ENCODE measurements at places on chromosomes 2 and 18. TPM values are rescaled to one million over a fixed set of nuclear protein-coding genes. Genes with fewer than 3 reads are reported as not detected.
A peak's percentile ranks its signal among the peaks of the same experiment; 100 is the strongest.

HOXD11 gene
- total RNA-seq: not detected

DNA sequence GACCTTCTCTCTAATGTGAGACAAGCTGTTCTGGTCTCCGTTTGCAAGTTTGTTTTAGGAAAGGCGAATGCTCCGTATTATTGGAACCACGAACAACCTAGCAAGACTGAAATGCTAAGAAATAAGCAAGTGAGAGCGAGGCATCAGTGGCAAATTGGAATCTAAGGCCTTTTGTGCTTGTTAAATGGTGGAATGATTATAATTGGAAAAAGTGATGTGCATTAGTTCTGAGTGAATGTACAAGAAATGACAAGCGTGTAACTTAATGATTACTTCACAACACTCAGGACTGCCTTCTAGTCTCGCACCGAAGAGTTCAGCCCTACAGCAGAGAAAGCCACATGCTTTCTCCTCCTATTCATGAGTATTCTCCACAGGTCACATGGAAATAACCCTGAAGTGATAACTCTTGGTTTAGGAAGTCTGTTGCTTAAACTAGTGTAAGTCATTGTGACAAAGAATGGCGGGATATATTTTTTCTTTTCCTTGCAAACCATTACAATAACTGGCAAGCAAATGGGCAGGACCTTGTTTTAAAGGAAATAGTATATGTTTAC is 392.2 kb upstream of the FIGN start:
- DNase-seq: no peak

DNA sequence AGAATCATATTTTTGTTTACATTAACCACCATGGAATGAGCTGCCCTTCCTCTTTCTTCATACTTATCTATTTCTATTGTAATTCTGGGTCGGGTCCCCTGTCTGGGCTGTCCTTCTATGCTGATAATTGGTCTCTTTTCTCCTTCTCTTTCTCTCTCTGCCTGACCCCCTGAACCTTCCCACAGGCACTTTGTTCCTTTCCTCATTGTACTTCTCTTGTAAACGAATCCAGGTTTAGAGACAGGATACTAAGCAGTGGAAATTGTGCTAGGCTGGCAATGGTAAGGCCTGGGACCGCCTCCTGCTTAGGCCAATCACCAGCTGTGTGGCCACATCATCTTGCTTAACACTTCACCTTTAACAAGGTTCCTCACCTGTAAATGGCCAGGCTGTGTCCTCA is 137.0 kb downstream of the ZNF532 start:
- DNase-seq: no peak

DNA sequence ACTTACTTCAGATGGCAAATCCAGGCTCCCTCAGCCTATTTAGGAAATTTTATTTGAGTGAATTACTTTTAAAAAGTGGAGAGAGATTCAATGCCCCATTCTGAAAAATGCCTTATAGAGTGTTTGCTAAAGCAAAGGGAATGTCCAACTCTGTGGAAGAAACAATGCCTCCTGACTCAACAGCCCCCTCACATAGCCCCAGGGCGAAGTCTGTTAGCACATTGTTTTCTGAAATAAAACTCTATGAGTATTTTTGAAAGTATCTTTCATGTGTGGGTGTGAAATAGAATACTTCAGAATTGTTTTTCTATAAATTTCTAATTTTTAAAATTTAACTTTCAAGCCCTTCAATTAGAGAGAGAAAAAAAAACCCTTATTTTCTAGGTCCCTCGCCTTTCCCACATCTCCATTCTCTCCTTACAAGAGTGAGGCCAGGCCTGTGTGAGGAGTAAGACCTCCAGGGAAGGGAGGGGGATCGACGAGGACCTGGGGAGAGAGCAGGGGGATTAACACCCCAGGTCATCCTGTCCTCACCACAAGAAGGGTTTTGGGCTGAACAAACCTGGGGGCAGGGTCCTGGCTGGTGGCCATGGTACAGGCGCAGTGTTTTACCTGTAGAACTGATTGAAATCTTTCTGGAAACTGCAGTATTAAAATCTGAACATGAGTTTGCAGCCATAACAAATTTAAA is 141.4 kb downstream of the SNTG2 start:
- no peak for DNase-seq

DNA sequence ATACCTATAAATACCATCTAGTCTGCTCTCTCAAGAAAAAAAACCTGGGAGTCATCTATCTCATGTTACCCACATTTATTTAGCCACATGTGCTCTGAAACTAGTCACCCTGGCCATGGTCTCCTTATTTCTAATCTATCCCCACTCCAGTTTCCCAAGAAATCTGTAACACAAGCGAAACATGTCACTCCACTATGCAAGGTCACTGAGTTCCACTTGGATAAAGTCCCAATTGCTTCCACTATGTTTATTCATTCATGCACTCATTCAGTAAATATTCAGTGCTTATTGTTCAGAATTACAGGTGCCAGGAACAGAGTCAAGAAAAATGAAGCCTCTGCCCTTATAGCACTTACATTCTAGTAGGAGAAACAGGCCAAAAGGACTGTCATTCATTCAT is 369.4 kb upstream of the CYRIA start:
- DNase-seq: no peak

GRCh38 chr2:240997856-240998705 is at the start of gene SNED1:
TSS of gene SNED1 (plus strand) at chr2:240998618. CDS start at chr2:240998838, 220 bp downstream.
- peak; percentile 99 for DNase-seq

GRCh38 chr2:230631470-230631869 is 81.2 kb upstream of the CAB39 start:
- no peak for DNase-seq

DNA sequence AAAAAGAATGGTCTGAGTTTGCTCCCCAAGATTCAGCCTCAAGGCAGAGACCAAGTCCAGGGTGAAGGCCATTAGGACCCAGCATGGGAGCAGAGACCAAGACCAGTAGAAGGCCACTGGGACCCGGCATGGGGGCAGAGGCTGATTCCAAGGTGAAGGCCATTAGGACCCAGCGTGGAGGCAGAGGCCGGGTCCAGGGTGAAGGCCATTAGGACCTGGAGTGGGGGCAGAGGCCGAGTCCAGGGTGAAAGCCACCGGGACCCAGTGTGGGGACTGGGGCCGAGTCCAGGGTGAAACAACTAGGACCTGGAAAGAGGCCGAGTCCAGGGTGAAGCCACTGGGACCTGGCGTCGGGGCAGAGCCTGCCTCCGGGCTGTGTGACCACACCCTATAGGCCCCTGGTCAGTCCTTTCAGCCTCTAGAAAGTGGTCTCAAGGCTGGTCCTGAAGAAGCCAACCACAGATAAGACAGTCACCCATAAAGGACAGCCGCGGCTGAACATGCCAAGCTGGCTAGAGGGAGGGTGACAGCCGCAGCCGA is 113.8 kb upstream of the SALL3 start:
- no peak for DNase-seq

TLX2 gene
- under 0.01 TPM for total RNA-seq

SERPINB13 gene
- not detected for total RNA-seq

GRCh38 chr2:76075126-76075525 is 364.4 kb upstream of the GCFC2 start:
- peak; percentile 9 for DNase-seq

DNA sequence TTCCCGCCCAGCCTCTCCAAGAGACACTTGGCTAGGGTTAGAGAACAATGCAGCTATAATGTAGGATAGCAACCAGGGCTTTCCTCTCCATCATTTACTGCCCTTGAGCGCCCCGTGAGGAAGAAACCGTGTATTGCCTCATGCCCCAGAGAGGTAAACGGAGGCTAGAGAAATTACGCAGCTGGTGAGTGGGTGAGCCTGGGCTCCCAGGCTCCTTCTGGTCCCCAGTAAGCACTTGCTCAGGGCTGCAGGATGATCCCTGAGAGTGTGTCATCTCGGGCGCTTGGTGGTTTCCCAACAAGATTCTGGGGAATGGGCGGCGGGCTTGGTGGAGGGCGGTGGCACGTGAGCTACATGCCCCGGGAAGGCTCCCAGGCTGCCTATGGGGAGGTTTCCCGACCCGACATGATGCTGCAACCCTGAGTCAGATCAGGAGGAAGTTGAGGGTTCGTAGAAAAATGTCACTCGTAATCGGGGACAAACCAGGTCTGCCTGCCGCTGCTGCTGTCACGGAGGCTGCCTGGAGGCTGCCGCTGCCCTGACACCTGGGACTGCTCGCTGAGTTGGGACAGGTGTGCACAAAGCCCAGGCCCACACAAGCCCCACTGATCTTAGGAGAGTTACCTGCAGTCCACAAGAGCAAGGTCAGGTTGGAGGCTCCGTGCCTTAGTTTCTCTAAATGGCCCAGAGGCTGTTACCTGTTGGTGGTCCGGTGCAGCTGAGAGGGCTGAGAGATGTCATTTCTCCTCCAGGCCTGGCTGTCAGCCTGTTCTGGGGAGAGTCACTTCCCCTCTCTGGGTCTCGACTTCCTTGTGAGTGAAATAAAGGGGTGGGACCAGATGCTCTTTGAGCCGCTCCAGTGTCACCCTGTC is at the start of gene GPR55:
Gene GPR55 (minus strand): TSS at position 773 of the 872 bp plus-strand sequence. CDS start 14,280 bp downstream, outside the sequence.
- DNase-seq: no peak

MAB21L4 gene
- total RNA-seq: not detected

DNA sequence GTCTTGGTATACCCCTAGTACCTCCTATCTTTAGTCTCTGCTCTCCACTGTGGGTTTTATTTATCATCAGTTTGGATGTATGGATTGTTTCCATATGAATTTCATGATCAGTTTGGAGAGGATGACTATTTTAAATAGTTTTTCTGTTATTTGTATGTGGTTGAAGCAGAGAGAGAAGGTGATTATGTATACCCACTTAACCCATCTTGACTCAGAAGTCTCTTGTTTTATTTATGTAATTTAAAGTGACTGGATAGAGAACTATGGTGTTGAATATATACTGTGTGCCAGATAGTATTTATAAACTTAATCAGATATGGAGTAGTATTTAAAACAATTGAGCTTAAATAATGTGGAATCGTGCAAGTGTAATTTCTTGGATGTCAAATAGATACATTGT is 39.9 kb downstream of the SMAD4 start:
- DNase-seq: no peak

DNA sequence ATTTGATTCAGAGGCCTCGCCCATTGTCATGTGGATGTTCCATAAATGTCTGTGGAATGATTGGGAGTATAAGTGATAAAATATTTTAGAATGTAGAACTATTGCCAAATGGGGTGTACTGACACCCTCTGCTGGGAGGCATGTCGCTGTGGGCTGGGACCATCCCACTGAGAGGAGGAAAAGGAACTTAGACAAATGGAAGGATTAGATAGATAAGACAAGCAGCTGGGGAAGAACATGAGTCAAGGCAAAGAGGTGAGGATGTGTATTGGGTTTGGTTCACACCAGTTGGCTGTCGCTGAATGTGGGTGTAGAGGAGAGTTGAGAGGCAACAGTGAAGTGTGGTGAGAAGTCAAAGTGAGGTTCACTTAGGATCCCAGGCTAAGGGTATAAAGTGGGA is 4.0 kb downstream of the C2orf74 start:
- peak; percentile 68 for DNase-seq

GRCh38 chr2:119263656-119264055 is 40.0 kb downstream of the STEAP3 start:
- DNase-seq: no peak

GRCh38 chr2:234986390-234986789 is 34.6 kb downstream of the SH3BP4 start:
- DNase-seq: no peak

DNA sequence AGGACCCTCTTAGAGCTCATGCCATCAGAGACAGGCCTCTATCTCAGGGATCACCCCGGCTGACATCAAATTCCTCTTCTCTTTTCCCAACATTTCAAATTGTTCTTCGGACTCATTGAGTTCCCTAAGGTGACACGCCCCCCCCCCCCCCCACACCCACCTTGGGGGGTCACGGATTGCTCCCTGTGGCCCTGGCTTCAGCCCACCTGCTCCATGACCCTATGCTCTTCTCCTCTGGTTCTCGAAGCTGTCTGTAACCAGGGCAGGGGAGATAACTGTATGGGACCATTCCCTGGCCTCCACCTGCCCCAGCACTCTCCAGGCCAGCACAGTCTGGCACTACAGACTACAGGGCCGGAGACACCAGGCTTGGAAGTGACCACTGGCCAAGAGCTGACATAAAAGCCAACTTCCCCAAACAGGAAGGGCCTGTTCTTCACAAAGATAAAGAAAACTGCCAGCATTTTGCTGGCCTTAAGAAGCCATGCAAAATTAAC is 7.1 kb downstream of the MTERF4 start:
- no peak for DNase-seq

DNA sequence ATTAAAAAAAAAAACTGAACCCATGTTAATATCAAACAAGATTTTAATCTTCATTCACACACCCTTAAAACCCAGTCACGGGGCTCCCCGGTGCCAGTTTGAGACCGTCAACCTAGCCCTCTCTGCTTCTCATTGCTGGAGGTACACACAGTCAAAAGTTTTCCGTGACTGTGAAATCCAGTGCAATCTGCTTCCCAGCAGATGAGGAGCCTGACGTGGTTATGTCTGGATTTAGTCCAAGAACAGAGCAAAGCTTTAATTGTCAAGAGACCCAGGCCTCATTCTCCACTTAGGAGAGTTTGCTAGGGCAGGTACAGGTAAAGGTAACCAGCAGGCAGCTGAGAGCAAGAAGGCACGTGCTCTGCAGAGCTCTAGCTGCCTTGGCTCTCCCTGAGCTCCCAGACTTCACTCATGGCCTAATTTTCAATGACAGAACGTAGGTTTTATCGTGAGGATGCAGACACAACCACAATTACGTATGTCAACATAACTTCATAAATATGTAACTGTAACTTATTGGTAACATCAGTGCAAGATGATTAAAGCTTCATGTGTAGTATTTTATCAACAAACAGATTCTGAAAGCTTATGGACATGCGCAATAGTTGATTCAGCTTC is 56.3 kb downstream of the SLC16A14 start:
- DNase-seq: no peak

PLGLB2 gene
- 3.2 TPM for total RNA-seq

DNA sequence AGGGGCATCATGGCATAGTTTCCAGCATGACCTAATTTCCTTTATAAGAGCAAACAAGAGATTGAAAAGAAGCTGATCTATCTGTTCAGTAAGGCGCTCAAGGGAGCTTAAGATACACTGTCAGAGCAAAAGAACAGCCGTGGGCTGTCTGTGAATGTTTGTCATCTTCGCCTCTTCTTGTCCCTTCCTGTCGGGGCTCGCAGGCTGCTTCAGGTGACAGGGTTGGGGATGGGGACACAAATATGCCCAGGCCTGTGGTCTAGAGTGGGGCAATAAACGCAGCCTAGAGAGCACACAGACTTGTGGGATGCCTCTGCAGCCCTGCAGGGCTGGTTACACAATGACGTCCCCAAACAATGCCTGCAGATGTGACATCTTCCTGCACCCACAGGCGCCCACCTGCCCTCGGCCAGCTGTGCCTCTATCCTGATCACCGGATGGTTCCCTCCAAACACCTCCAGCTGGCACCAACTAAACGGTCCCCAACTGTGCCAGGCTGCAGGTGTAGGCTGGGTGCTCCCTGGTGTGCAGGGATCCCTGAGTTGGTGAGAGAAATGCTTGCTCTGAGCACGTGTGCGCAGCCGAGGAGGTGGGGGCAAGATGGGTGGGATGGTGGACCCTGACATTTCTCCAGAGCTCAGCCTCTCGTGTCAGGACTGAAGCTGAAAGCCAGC is 72.8 kb downstream of the EDAR start:
- no peak for DNase-seq
